ENCODE measurements at places on chromosomes 3 and 15.

- no peak for DNase-seq
These were observed 243.3 kb upstream of the TOPAZ1 start for GRCh38 chr3:43998370-43998835.

- no peak for DNase-seq
These were observed 794 bp downstream of the ARPP19 start for GRCh38 chr15:52567871-52568600.

DNA sequence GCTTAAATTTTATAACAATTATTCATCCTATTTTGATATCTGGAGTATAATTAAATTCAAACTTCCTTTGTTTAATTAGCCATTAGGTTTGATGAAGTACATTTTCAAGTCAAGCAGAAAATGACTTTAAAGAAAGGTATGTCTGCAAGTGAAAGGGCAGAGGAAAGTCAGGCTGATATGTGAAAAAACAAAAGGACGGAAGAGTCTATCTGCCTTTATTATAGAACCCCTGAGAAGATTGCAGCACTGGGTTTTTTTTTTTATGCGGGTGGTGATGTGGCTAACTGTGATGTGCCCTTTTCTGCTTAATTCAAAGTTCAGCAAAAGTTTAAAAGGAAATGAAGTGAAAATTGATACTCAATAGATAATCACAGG lies 83.2 kb downstream of the COL8A1 start:
- no peak for DNase-seq

GRCh38 chr3:60189304-60189703 lies 1061.9 kb downstream of the FHIT start:
- DNase-seq = no peak

- DNase-seq = no peak
These were observed 115.6 kb downstream of the EOMES start for GRCh38 chr3:27606537-27606936.

DNA sequence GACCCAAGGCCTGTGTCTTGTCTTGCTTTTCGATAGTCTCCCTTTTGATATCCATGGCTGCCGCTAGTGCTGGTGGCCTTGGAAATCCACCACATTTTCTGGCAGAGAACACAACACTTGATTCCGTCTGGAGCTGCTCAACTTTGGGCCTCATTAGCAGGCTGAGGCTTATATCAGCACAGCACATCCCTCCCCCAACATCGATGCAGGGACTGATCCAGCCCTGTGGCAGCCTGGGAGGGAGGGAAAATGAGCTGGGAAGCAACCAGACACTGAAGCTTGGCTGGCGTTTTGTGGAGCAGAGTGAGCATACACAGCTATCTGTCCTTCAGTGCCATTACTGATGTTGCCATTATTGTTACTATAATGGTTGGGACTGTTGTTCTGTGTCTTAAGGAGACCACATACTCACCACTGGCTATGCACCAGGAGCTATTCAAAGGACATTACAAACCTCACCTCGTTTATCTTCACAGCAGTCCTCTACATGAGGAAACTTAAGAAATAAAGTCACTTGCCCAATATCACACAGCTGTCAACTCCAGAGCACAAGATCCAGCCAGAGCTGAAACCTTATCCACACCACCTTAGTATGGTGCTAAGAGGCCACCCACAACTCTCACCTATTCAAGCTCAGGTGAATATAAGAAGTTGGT lies 102.9 kb downstream of the SUCLG2 start:
- DNase-seq = no peak

DNA sequence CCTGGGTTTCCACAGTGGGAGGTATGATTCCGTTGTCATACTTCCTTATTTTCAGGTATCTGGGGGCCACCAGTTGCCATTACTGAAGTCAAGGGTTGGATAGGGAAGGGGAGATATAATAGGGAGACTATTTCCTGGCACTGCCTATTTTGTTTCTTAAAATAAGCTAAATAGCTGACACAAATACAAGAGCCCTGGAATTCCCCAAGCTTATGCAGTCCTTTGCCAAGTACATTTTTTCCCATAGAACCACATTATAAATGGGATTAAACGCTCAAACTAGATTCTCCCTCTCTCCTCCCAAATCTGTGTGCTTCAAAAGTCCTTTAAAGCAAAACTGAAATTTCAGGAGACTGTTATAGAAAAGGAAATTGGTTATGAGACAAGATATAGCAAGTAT lies 68.7 kb downstream of the AP4E1 start:
- DNase-seq = no peak

DNA sequence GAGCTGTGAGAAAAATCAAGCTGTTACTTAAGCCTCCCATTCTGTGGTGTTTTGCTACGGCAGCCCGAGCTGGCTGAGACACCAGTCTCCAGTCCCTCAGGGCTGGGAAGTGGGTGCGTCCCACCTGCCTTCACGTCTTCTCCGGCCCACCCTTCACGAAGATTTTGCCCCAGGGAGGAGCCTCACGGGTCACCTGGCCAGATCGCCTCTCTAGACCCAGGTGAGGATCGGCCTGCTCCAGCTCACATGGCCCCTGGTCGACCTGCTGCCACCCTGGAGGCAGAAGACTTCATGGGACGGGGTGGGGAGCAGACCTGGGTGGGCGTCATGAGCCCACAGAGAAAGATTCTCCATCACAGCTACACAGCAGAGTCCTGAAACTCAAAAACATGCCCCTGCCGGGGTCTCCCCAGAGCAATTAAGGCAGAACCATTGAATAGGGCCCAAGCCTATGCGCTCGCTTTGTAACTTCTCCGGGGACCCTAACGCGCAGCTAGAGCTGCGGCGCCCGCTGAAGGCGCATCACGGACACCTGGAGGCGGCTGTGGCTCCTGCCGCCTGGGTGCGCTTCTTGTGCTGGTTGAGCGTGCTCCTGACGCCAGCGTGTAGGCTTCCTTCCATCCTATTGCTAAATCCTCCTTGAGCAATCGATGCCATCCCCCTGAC lies 92.6 kb upstream of the ALDH1A3 start:
- no peak for DNase-seq

DNA sequence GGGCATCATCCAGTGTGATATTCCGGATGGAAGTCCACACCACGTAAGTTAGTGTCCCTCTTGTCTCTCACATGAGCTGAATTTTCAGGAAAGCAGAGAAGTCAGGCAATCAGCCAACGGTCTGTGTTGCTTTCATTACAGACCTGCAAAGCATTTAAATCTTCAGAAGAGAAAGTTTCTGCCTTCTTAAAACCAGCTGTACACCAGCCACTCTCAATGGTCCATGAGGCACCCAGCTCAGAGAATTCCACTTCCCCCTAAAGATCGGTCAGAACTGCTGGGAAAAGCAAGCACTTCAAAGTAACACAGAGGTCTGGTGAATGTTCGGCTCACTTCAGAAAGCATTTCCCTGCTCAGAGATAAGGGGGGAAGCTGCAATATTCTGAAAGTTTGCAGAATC lies 903.7 kb downstream of the EPHA3 start:
- no peak for DNase-seq

- DNase-seq = no peak
These were observed 713 bp upstream of the MUC13 start for GRCh38 chr3:124935264-124935663.

DNA sequence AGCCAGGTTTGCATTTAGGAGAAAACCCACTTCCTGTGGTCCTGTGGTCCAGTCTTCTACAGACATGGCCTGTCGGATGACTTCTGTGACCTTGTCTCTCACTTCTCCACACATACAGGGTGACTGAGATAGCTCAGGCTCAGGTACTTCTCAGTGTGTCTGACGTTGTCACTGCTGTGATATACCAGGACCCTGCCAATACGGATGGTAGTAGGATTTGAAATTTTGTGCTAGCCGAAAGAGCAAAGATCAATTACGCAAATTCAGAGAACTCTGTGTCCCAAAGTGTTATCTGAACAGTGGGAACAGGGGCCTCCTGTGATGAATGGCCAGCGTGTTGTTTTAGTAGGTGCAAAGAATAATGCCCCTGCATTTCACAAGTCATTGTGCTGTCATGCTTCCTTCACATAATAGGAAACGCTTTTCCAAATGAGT lies 128.9 kb downstream of the MCTP2 start:
- no peak for DNase-seq

DNA sequence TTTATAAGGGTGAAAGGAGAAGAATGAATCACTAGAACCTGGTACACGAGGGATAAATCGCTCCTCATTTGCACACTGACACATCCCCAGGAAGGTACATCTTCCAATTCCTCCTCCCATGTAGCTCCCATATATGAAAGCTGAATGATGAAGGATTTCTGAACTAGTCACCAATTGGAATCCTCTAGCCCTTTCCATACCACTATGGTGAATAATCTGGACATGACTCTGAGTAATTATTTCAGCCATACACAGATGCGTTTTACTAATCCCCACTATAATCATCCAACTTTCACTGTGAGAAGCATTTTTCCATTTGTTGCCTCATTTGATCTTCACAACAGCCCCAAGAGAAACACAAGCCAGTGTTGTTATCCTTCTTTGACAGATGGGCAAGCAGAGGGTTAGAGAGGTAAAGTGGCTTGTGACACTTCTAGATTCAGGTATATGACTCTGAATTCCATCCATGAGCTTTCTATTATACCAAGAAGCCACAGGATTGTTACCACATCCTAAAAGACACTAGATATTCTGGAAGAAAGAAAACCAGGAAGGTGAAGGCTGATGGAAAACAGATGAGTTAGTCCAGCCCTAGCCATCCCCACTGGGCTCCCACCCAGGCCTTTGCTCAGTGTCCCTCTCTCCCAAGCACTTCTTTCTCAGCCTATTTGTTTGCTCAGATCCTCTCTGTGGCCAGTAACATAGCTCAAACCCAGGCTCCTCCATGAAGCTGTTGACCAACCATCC lies 22.2 kb upstream of the BCL6 start:
- DNase-seq = no peak

GRCh38 chr15:42104095-42104891 lies 9.9 kb upstream of the PLA2G4D start:
- DNase-seq = no peak

GRCh38 chr3:4780545-4780957 lies 198.7 kb upstream of the BHLHE40 start:
- no peak for DNase-seq

- no peak for DNase-seq
These were observed 9.9 kb downstream of the THAP10 start for GRCh38 chr15:70882361-70882760.

DNA sequence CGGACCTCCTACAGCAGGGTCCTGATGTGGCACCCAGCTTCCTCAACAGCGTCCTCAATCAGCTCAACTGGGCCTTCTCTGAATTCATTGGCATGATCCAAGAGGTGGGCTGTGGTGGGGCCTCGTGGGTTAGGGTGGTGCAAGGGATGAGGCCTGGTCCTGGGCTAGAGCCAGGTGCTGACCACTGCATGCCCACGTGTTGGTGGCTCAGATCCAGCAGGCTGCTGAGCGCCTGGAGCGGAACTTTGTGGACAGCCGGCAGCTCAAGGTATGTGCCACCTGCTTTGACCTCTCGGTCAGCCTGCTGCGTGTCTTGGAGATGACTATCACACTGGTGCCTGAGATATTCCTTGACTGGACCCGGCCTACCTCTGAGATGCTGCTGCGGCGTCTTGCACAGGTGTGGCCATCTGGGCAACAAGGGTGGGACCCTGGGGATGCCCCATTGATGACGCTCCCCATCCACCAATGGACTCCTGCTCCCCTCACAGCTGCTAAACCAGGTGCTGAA lies 3.8 kb downstream of the AMIGO3 start:
- no peak for DNase-seq

DNA sequence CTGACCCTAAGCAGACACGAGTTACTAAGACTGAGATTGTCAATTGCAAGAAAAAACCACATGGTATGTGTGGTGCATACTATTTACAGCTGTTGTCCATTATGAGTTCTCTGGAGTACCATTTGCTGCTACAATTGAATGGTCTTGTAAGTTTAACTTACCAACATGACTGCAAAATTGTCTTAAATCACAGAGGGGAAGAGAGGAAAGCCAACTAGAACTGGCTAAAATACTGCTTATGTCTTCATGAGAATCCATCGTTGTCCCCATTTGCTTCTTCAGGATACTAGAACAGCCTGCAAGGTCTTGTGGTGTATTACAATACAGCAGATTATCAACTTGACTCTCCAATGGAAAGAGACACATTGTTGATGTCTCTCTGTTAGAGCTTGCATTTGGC lies 313.2 kb downstream of the AGBL1 start:
- no peak for DNase-seq

GRCh38 chr3:154304936-154305335 lies 19.4 kb downstream of the DHX36 start:
- no peak for DNase-seq

GRCh38 chr15:64373360-64373759 lies 7.9 kb downstream of the PCLAF start:
- no peak for DNase-seq

- no peak for DNase-seq
These were observed 56.9 kb upstream of the C3orf49 start for GRCh38 chr3:63762180-63762579.

DNA sequence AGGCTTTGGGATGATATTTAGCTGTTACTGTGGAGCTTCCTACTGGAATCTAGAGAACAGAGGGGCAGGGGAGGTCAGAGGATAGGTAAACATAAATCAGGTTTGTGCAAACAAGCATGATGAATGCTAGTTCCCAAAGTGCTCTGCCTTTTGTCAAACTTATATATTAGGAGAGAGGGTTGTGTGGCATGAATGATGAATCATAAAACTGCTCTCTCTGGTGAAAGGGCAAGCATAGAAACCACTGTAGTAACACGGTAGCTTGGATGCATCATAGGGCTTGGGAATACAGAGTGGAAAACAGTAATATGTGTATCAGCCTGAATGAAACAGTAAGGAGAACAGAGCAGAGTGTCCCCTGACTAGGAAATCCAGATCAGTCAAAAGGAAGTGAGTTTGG lies 486.7 kb downstream of the IL5RA start:
- no peak for DNase-seq

DNA sequence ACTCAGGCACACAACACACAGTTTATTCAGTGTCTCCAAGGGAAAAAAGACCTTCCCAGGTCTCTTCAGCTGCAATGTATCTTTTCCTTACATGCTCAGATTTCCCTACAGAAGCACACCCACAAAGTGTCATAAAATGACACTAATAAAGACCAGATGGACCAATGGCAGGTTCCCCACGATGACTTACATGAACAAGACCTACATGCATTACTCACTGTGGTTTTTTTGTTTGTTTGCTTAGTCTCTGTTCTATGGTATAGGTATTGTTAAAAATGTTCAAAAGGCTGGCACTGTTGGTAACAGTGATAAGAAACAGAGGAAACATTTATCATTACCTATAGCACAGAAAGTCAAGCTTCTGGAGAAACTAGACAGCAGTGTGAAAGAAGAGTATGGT lies 318.2 kb upstream of the TMCO5A start:
- no peak for DNase-seq

DNA sequence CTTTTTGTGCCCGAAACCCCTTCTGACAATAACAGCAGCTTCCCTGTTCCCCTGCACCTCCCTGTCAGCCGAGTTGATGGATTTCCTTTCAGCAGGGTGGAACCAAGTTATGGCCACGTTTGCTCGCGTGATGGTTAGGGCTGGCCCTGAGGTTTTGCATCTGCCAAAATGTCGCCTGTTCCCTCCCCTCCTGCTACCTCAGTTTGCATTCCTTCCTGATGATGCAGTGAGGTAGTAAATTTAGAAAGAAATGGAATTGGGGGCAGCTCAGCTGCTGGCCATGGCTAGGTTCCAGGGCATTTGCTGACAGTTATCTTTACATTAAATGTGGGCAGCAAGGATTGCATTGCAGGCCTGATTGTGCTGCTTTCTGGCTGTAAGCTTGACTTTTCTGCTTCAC lies 13.2 kb downstream of the LIMD1 start:
- DNase-seq = no peak

- no peak for DNase-seq
These were observed 21.9 kb downstream of the IL12A start for GRCh38 chr3:160010578-160010977.

All from SHP77 treated with DMSO at 0.1 percent for 48 hours (cell line).